Stimulated activated CD4-positive, alpha-beta T cell treated with anti-CD3 and anti-CD28 coated beads, Interleukin-1b, Interleukin-23, amount 100 ng/mL, for 24 hours (primary cell): ENCODE measurements at places on chromosomes 2 and 18.

- DNase-seq: no peak
Measured at GRCh38 chr18:55501579-55501978, 86.4 kb downstream of the TCF4 start.

GRCh38 chr2:148965623-148966437, 72.7 kb upstream of the LYPD6B start:
- no peak for DNase-seq

DNA sequence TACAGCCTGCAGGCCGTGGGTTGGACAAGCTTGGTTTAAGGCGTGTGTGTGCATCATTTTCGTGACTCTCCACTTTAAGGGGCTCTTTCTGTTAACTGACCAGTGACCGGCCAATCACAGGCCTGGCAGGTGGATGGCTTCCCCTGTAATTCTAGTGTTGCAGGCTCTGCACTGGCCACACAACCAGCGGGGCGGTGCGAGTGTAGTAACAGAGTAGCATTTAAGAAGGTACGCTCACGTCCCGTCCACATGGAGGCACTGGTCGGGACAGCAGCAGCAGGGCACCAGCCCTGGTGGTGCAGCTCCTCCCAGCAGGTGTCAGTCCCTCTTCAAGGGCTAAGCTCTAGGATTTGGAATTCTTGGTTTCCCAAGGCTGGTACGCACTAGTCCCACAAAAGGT, 8.0 kb upstream of the ANO7 start:
- no peak for DNase-seq

DNA sequence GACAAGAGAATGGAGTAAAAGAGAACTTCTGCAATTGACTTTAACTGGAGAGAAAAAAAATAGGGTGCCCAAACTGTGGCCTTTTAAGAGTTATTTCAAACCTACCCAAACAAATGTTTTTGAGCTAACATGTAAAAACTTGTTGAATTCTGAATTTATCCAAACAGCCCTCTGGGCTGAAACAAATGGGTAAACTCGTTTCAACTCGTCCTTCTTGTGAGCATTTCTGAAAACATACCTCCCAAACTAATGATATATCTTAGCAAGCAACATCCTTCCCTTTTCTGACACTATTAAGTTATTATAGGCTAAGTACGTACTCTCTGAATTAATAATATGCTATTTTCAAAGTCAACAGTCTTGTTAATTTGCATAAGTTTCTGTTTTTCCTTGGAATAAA, 793.0 kb upstream of the ACVR2A start:
- DNase-seq: no peak

GRCh38 chr18:35923939-35924684, 48.4 kb upstream of the RMP24 start:
- DNase-seq: no peak

- no peak for DNase-seq
Measured at GRCh38 chr18:44541781-44542180, 138.9 kb upstream of the SETBP1 start.

DNA sequence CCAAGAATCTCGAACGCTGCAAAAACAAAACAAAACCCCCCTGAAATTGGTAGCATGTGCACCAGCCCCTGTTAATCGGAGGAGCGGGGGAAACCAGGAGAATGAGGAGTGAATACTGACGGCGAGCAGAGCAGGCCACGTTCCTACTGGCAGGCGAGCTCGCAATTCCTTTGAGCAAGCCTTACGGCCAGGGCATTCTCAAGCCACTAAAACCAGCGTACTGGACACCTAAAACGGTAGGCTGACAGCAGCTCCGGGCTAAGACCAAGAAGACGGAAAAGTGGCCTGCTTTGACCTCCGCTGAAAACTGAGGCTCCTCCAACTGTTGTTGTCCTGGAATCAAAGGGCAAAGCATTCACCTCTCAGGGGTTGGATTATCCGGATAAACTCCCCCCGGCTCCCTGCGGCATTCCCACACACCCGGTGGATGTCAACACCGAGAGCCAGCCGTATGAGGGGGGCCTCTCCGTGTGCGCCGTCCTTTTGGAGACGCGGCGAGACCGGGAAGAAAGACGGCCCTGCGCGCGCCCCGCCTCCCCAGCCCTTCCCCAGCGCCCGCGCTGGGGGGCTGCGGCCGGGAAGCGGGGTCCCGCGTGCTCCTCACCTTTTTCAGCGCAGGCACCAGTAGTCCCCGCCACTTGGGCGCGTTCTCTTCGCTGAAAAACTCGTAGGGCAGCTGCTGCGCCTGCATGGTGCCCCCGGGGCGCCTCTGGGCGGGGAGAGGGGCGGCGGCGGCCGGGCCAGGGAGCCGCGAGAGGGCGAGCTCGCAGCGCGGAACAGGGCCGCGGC, 925 bp downstream of the SOS1 start:
- DNase-seq: peak; percentile 45

GRCh38 chr2:117931978-117932377, 81.9 kb downstream of the CCDC93 start:
- no peak for DNase-seq

- no peak for DNase-seq
Measured at GRCh38 chr2:164651361-164651760, 30.1 kb upstream of the GRB14 start.

- DNase-seq: no peak
Measured at GRCh38 chr2:11101430-11101829, 53.8 kb upstream of the SLC66A3 start.

DNA sequence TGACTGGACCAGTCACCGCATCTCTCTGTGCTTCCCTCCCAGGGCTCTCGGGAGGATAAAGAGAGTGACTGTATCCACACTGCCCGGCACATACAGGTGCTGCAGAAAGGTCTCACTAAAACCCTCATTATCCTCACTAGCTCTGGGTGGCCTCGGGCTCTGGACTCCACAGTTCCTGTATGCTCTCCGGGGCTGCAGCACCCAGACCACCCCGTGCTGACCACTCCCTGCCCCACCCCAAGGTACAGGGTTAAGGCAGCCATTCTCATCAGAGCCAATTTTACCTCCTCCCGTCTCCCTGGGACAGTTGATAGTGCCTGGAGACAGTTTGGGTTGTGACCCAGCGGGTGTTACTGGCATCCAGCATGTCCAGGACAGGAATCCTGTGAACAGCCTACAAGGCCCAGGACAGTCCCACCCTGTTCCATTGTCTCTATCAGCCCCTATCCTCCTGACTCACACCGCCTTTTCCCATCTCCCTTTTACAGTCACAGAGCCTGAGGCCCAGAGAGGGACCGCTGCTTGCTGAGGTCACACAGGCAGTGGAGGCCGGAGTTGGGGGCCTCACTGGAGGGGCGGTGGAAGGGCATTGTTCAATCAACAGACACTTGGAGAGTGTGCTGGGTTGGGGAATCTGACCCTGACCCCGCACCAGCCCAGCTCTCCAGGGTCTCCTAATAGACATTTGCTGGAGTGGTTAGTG, 1.7 kb downstream of the ZAP70 start:
- DNase-seq: no peak

DNA sequence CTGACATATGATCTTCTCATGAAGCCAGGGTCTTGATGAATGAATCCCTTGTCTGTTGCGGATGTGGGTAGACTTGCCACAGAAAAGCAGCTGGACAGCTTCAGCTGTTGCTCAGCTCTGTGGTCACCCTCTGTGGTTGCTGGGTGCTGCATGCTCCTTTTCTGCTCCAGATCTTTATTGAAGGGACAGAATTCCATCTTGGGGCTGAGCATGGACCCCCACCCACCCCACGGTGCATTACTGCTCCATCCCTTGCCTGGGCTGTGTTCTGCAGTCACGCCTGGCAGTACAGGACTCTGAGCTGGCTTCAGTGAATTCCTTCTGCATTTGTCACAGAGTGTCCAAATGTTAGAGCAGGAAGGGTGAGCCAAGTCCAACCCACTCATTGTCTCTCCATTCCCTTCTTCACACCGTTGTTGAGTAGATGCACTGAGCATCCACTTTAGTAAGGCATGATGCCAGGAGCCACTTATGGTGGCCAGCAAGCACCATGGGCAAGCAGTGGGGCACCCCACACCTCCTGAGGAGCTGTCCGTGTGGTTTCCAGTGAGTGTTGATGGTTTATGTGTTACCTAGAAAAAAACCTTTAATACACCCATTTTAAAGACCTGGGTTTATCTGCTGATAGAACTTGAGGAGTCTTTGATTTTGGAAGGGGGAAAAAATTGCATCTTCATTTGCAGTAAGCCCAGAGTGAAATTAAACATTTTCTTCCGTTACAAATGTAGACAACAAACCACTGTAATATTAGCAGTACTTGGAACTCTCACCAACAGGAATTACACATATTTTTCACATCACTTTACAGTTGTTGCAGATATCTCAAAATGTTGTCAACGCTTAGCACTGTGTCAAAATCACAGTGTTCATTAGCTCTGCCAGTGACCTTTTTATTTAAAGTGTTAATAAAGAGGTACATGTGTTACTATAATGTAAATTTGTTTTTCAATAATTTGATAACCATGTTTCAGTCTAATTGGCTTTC, 14.7 kb upstream of the ITGB6 start:
- no peak for DNase-seq

- DNase-seq: no peak
Measured at GRCh38 chr2:3547915-3548314, 10.2 kb downstream of the RNASEH1 start.

- peak; percentile 21 for DNase-seq
Measured at GRCh38 chr2:205766779-205767359, 84.6 kb downstream of the NRP2 start.

DNA sequence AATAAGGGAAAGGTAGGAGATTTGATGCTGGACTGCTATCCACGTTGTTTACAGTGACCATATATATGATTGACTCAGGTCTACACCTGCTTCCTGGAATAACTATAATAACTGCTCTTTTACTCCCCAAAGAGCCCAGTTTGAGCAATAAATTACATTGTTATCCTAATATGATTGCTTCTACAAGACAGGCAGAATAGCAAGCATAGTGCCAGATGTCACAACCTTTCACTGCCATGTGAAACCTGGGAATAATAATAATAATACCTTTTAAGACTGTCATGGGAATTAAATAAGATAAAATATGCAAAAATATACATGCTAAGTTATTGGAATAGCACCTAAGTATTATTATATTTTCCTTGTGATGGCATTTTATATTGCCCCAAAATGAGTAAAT, 298.7 kb downstream of the GALNT13 start:
- no peak for DNase-seq

- DNase-seq: no peak
Measured at GRCh38 chr2:162382278-162382677, 38.3 kb downstream of the GCA start.

GRCh38 chr2:106972782-106973181, 86.8 kb upstream of the ST6GAL2 start:
- no peak for DNase-seq

DNA sequence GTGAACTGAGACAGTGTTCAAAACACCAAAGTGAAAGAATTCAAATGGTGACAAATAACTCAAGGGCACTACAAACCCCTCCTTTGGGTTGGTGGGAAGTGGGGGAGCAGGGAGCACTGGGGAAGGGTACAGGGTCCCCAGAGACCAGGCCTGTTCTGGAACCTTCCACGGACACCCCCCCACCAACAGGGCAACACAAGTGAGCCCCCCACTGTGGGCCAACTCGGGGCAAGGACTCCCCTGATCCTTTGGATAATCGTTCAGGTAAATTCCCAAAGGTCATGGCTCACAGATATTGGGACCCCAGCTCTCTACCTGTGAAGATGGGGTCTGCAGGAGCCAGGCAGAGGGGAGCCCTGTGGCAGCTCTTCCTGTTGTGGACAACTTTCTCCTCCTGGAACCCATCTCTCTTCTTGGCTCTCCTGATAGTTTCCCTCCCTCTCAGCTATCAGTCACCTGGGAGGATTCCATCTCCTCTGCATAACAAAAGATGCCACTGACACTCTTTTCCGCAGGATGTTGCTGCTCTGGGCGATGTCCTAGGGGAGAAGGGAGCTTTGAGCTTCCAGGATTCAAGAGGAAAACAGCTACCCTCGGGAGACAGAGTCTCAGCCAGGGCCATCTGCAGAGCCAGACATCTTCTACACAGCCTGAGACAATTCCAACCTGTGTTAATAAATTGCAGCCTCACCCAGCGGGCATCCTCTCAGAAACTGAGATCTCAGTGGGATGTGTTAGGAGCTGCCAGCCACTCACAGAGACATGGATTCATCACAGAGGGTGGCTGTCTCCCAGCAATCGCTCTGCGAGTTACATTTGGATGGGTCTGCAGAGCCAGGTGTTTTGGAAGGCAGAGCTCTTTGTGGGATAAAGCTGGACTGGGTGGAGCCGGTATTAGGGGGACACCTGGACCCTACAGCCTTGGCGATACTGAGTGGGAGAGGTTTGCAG, 35.4 kb downstream of the MBP start:
- DNase-seq: no peak

- DNase-seq: no peak
Measured at GRCh38 chr2:133345638-133346037, 222.6 kb downstream of the NCKAP5 start.

DNA sequence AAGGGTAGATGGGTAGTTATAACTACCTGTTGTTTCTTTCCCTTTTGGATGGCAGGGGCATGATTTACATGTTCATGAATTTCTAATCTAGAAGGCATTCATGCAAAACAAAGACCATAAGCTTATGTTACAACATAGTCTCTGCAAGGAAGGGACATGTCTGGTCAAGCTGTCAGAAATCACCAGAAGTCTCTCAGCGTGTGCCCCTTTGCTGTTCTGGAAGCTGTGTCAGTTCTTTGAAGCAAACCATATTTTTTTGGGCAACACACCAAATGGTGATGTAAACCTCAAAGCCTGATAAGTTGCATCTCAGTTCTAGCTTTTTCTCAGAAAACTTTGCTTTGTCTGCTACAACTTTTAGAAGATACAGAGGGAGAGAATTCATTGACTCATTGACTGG, 173.5 kb upstream of the CTAGE1 start:
- DNase-seq: no peak

- DNase-seq: no peak
Measured at GRCh38 chr2:148122788-148123187, 101.9 kb downstream of the MBD5 start.

DNA sequence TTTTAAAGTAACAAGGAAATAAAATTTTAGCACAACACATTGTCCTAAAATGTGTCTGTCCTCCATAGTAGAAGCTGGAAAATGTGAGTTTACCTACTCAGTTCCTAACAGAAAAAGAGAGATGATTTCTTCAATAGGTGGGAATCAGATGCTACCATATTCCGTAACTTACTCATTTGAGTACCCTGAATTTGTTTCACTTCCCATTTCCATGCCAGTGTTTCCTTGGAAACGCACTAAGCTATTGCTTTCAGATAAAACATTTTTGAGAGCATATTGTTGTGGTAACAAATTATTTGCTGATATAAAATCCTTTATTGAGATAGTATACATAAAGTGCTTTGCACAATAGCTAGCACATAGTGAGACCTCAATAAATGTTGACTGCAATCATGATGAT, 137.5 kb upstream of the BARD1 start:
- no peak for DNase-seq

DNA sequence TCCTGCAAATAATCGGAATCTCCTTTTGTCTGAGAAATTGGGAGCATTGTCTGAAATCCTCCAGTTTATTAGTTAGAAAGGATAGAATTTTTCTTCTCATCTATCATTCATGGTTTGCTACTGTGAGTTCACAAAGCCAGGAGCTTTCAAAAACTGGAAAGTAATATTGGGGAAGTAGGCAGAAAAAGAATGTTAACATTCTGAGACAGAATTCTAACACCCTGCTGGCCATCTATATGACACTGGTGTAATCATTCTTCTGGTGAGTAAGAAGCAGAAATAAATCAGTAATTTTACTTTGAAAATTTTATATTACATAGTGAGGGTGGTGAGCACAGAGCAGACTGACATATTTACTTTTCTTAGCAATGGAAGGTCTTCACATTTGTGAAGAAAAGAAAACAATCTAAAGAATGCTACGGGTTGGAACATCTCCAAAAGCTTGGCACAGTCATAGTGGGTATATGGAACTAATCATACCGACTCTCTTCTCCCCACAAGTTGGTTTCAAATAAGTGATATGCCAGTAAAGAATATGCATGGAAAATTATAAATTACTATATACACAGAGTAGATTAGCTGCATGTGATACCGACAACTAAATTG, 344.9 kb downstream of the LPIN1 start:
- no peak for DNase-seq
